ENCODE measurements at places on chromosomes 5 and 9.
A peak's percentile ranks its signal among the peaks of the same experiment; 100 is the strongest.

DNA sequence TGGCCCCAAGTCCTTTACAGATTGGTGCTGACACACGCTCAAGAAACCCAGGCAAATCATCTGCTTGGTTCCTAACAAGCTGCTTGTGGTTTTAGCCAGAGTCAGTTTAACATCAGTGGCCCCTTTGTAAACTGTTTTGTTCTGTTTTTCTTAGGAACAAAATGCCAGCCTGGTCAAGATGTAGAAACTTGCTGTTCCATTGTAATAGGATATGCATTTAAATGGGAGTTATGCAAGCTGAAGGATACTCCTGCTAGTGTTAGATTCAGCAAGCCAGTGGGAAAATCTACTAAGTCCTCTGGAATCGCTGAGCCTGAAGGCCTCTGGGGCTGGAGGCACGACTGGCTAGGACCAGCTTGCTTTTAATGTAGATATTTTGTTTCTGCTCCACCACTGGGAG, 391.1 kb downstream of the TLE4 start:
- no peak for DNase-seq

DNA sequence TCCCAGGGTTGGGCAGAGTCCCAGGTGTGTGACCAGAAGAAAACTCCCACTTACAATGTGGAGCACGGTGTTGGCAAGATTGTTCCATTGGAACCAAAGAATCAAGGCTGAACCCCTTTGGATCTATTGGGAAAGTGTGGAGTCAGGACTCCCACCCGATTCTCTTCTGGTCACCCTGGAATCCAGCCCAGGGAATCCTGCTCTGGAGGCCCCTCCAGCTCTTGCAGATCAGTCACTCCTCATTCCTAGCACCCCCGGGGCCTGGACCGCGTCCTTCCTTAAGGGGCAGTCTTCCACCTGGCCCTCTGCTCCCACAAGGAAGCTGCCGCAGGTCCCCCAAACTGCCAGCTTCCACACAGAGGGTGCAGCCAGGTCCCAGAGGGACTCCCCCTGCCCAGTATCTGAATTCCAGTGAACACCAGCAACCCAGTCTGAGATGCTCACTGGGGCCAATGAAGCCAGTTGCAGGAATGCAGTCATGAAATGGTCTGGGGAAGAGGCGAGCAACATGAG, 170.1 kb downstream of the GADD45G start:
- DNase-seq, result no peak

DNA sequence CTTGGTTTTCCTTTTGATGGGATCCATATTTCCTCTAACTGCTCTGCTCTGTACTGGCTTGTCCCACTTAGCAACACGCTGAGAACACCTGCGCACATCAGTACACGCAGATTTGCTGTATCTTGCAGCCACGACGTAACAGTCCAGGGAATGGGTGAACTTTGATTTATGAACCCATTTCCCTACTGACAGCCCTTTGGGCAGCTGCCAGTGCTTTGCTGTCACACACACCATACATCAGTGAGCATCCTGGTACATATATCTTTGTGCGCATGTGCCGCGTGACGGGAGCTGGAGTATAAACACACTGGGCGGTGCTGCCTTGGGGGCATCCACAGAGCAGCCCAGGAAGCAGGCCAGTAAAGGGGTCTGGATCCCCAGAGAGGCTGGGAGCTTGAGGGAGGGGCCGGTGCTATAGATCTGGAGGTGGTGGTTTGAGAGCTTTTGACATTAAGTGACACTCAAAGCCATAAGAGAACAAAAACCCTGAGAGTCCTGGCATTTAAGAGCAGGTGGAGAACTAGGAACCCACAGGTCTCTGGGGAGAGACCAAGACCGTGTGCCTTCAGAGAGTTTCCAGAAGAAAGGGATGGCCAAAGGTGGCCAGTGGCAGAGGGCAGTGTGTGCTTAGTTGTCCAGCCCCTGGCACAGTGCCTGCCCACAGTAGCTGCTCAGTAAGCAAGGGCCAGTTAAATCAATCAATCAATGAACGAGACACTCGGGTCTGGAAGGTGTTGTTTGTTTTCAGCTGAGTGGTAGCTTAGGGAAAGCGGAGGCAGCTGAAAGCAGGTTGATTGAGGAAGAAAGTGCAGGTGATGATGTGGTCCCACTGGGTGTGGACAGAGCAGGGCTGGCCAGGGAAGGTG, 53.7 kb downstream of the LMX1B start:
- DNase-seq, result no peak

DNA sequence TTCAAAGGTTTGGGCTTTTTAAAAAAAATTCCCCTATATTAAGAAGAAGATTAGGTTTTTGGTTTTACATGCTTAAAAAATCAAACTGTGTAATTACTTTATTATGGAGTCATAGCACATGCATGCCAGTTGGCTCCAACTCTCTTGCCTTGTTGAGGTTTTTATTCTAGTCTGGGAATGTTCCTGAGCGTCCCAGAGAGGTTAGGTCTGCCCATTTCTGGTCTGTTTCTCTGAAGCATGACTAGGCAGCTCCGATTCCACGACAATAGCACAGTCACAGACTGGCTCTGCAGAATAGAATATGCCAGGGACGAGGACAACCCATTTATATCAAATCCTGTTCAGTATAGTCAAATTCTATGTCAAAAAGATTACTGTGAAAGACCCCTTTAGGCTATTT, 217.0 kb downstream of the PCSK5 start:
- DNase-seq, result peak; percentile 49

- peak; percentile 15 for DNase-seq
These were observed 103.9 kb downstream of the SPOCK1 start for GRCh38 chr5:137395011-137395755.

GRCh38 chr9:135910757-135911156, 3.4 kb upstream of the CAMSAP1 start:
- no peak for DNase-seq

- no peak for DNase-seq
These were observed 100.0 kb downstream of the MCTP1 start for GRCh38 chr5:95184924-95185323.

GRCh38 chr9:5556101-5556705, 45.9 kb downstream of the PDCD1LG2 start:
- no peak for DNase-seq

- DNase-seq, result no peak
These were observed 4.3 kb upstream of the QRFP start for GRCh38 chr9:130900701-130901497.

- no peak for DNase-seq
These were observed 16.7 kb downstream of the EXD3 start for GRCh38 chr9:137406085-137406760.

DNA sequence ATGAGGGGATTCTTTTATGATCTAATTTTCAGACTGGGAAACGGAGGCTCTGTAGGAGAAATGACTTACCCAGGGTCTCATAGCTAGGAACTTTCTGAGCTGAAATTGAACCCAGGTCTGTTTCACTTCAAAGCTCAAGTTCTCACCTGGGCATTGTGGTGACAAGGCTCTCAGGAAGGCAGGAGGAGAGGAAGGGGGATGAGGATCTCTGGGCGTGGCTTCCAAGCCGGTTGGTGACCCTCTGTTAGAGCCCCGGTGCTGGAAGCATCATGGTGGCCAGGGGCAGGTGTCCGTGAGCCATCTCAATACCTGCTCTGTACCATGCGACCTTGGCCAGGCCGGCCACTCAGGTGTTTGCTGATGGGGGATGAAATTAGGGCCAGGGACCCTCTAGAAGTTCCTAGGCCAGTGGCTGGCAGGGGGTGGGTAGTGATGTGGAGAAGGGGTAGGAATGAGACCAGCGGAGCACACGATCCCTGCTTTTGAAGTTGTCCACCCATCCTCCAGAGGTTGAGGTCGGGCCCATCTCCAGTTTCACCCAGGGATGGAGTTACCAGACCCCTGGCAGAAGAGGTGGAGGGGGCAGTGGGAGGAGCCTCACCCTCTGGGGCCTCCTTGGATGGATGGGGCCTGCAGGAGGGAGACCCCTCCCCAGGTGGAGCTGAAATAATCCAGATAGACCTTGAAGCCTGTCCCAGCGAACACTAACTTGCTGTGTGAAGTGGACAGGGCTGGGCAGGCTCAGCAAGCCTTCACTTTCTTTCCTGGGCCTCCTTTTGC, 5.9 kb downstream of the CRB2 start:
- no peak for DNase-seq

GRCh38 chr9:112104901-112105300, 70.2 kb downstream of the SUSD1 start:
- no peak for DNase-seq
